Activated CD4-positive, alpha-beta T cell treated with anti-CD3 and anti-CD28 coated beads for 36 hours (primary cell): ENCODE measurements at places on chromosomes 2 and 18. TPM values are rescaled to one million over a fixed set of nuclear protein-coding genes. Genes with fewer than 3 reads are reported as not detected.

DNA sequence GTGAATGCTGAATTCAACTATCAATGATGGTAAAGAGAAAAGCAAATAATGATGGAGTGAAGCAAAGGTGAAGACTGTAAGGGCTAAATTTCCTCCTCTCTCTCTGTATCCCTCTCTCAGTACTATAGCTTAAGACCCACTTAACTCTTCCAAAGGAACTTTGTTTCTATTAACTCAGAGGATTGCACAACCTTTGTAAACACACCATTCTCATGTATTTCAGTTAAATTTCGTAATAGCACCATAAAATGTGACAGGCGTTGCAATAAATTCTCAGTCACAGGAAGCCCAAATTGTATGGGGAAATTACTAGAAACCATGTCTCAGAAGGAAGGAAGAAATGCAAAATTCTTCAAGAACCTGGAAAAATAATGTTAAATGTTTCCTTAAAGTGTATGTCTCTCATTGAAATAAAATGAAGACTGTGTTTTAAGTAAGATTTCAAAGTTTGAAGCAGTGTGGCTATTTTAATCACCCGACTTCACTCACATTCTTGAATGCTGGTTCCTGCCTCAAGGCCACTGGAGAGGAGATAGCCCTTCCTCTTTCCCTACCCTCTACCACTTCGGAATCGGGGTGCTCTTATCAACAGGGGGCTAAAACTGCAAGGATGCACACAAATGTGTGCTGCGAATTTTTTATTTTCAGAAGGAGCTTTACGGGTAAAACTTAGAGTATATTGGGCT is 112.1 kb downstream of the FTCDNL1 start:
- H3K27me3 ChIP-seq: peaks cover 24% of the 10 kb centered on the region
- DNase-seq: no peak
- H3K4me1 ChIP-seq: peaks cover 5% of the 10 kb centered on the region
- H3K27ac ChIP-seq: no peak overlapping the region
- no peaks in the 10 kb centered on the region for H3K36me3 ChIP-seq
- no peak overlapping the region for H3K4me3 ChIP-seq

DNA sequence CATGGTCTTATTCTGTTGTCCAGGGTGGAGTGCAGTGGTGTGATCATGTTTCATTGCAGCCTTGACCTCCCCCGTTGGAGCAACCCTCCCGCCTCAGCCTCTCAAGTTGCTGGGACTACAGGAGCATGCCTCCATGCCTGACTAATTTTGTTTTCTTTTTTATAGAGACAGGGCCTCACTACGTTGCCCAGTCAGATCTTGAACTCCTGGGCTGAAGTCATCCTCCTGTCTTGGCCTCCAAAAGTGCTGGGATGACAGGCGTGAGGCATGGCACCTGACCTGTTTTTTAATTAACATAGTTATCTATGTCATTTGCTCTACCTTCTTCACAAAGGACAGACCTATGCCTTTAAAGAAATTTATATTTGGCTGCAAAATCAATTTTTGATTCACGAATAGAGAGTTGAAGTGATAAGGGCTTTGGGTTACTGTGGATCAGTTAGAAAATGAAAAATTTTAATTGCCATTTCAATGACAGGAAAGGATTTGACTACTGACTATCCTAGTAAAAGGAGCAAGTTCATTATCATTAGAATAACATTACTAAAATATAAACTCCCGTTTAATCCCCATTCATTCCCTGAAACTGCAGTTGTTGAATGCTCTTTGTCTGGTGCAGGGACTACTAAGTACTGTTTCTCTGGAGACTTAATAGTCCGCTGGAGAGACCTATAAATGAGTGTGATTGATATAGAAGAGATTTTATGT is 3.7 kb downstream of the RNF138 start:
- H3K36me3 ChIP-seq: peaks cover 48% of the 10 kb centered on the region
- peak; percentile 58 for DNase-seq
- H3K4me3 ChIP-seq: peak overlapping the region; percentile 93
- peaks cover 59% of the 10 kb centered on the region for H3K4me1 ChIP-seq
- peak overlapping the region; percentile 88 for H3K27ac ChIP-seq

- no peak overlapping the region for H3K4me3 ChIP-seq
- H3K27me3 ChIP-seq: peaks cover 2% of the 10 kb centered on the region
- no peaks in the 10 kb centered on the region for H3K36me3 ChIP-seq
- H3K4me1 ChIP-seq: no peaks in the 10 kb centered on the region
- no peak overlapping the region for H3K27ac ChIP-seq
- no peak for DNase-seq
These were observed 169.2 kb upstream of the GLI2 start for GRCh38 chr2:120566331-120567035.

- peaks cover 11% of the 10 kb centered on the region for H3K27me3 ChIP-seq
- H3K36me3 ChIP-seq: no peaks in the 10 kb centered on the region
- no peak for DNase-seq
These were observed 256.0 kb downstream of the C1D start for GRCh38 chr2:67806816-67807215.

DNA sequence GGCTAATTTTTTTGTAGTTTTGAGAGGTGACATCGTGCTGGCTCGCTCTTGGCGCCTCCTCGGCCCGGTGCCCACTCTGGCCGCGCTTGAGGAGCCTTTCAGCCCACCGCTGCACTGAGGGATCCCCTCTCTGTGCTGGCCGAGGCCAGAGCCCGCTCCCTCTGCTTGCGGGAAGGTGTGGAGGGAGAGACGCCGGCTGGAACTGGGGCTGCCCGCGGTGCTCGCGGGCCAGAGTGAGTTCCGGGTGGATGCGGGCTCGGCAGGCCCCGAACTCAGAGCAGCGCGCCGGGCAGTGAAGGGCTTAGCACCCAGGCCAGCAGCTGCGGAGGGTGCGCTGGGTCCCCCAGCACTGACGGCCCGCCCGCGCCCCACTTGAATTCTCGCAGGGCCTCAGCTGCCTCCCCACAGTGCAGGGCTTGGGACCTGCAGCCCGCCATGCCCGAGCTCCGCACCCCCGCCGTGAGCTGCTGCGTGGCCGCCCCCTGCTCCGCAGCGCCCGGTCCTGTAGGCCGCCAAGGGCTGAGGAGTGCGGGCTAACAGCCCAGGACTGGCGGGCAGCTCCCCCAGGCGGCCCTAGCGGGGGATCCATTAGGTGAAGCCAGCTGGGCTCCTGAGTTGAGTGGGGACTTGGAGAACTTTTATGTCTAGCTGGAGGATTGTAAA is 113.2 kb upstream of the ZSWIM2 start:
- no peak overlapping the region for H3K4me3 ChIP-seq
- H3K27me3 ChIP-seq: no peaks in the 10 kb centered on the region
- DNase-seq: no peak
- H3K4me1 ChIP-seq: no peaks in the 10 kb centered on the region
- no peak overlapping the region for H3K27ac ChIP-seq

Gene GAL3ST2
- total RNA-seq: 1.0 TPM
